ENCODE measurements at places on chromosomes 7 and 10.

GRCh38 chr7:94179466-94179865 is 175.3 kb upstream of the BET1 start:
- DNase-seq = no peak

DNA sequence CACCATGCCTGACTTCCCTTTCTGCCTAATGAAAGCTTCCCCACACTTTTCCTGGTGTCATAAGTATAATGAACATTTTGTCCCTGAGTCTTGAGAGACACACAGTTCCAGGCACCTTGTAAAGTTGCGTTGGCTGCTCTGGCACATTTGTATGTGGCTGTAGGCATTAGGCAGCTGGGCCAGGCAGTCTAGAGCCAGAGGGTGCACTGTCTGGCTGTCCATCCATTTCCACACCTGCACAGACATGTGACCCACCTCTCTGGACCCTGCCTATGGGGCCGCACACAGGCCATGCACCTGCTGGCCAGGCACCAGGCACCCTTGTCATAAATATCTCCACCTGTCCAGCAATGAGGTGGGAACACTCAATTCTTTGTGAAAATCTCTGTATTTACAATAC is 54.7 kb upstream of the ANTXRL start:
- no peak for DNase-seq

GRCh38 chr10:21238044-21238443 is 287.4 kb downstream of the SKIDA1 start:
- DNase-seq = no peak

DNA sequence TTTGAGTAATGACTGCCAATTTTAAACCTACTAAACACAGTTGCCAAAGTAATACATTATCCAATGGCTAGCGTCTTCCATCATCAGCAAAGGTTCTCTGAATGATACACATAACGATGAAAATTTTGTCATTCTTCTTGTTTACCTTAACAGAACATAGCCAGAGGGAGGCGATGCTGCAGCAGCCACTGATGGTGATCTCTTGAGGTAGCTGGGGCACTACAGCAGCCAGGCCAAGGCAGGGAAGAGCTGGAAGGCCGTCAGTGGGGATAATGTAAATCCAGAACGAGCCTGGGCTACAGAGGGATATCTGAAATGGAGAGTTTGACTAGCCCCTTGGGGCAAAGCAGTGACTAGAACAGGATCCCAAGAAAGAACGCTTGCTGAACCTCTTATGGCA is 38.8 kb downstream of the PRPS1L1 start:
- no peak for DNase-seq

- no peak for DNase-seq
These were observed 79.6 kb upstream of the FOXP2 start for GRCh38 chr7:114334989-114335388.

Data from fibroblast of skin of abdomen (primary cell).